ENCODE measurements at places on chromosomes 12 and 14.

DNA sequence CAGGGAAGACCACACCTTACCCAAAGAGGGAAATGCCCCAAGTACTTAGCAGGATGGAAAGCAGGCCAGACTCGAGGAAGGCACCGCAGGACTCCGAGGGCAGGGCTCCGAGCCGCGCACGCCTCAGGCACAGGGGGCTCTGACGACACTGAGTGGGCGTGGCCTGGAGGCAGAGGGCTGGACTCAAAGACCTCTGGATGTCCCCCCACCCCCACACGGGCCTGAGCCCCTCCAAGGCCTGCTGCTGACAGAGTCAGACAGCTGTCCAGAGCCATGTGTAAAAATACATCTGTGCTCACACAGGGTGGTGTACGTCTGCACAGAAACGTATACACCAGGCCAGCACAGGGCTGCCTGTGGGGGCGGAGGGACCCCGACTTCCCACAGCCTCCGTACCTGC lies 1.4 kb downstream of the AKT1 start:
- peak; percentile 53 for DNase-seq

DNA sequence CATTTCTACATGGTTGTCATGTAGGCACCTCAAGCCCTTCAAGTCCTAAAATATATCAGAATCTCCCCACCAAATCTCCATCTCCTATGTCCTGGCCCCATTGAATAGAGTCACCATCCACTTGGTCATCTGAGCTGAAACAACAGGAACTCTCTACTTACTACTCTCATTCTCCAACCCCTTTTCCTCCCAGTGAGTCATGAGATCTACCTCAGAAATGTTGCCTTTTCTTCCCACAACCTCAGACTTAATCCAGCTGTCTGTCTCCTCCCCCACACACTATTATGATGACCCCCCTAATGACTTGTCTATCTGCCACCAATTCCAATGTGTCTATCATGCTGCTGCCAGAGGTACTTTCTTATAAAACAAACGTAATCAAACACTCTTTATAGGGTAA lies 72.3 kb upstream of the TMEM263 start:
- no peak for DNase-seq

GRCh38 chr14:105207460-105207901 lies 26.4 kb upstream of the NUDT14 start:
- no peak for DNase-seq

DNA sequence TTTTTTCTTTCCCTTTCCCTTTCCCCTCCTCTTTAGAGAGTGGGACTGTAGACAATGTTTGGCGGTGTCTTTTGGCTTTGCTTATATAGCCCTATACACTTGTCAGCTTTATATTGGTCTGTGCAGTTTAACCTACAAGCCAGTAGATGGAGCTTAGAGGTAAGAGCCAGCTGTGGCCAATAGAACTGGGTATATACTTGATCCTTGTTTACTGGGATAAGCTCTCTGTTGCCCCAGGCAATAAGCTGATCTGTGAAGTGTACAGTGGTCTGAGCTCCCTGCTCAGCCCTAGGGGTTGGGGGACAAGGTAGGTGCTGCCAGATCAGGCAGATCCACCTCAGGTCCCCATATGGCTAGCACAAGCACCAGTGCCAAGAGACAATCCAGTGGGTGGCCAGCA lies 434.1 kb downstream of the NOVA1 start:
- DNase-seq, result no peak

DNA sequence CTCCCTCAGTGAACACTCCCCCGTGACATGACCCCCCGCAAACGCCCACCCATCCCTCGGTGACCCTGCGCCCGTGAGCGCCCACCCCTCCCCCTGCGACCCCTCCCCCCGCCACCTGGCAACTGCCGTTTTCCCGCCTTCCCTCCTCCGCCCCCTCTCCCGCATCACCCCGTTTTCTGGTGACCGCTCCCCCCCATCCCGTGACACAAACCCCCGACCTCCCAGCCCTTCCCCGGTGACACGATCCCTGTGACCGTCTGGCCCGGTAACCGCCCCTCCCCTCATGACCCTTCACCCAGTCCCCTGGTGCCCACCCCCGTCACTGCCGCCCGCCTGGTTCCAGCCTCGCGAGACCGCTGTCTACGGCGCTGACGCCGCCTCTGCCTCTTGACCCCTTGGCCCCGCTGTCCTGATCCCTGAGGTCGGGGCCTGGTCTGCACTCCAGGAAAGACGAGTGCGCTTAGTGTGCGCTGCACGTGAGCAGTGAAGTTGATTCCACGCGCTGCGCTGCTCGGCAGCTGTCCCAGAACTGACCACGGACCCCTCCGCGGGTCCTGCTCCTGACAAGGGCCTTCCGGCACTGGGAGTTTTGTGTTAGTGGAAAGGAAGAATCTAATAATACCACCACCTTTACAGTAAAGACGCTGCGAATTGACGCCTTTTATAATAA lies 59.4 kb downstream of the DDX51 start:
- peak; percentile 61 for DNase-seq

DNA sequence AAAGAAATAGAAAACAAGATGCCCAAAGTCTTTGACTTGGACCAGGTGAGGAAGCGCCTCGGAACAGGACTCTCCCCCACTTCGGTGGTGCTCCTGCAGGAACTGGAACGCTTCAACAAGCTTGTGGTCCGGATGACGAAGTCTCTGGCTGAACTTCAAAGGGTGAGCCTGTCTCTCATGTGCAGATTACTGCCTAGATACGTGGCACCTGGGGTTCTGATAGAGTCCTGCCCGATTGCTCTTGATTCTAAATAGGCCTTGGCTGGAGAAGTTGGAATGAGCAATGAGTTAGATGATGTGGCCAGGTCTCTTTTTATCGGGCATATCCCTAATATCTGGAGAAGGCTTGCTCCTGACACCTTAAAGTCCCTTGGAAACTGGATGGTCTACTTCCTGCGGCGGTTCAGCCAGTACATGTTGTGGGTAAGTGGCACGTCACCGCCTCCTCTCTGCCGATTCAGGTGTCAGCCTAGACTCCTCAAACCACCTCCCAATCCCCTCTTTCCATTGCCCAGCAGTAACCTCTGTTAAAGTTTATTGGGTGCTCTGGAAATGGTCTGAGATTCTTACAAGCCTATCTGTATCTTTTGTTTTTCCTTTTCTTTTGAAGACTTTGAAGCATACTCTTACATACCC lies 40.8 kb downstream of the CCDC92 start:
- DNase-seq, result peak; percentile 47

GRCh38 chr14:41313196-41313595 lies 293.5 kb upstream of the LRFN5 start:
- no peak for DNase-seq

GRCh38 chr12:123344086-123344485 lies 20.6 kb downstream of the SBNO1 start:
- no peak for DNase-seq

- DNase-seq, result no peak
These were observed 2.7 kb downstream of the CD4 start for GRCh38 chr12:6791931-6792520.

GRCh38 chr14:104819361-104819781 lies 18.5 kb downstream of the ZBTB42 start:
- no peak for DNase-seq

GRCh38 chr12:66665435-66665985 lies 13.4 kb downstream of the GRIP1 start:
- DNase-seq, result no peak

DNA sequence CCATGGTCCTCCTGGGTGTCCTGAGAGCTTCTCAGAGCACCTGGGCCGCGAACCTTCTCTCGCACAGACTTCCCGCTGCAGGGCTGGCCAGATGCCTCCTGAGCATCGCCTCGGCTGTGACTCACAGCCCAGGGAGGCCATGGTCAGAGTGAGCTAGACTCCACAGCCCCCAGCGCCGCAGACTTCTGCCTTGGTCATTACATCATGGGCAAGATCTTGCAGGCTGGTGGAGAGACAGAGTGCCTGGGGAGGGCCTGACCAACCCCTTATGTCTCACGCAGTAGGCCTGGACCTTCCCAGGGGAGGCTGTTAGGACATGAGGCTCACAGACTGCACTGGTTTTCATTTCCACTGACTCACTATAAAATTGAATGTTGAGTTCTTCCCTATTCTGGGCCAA lies 41.8 kb downstream of the SMOC1 start:
- no peak for DNase-seq

GRCh38 chr12:53530920-53531319 lies 23.6 kb upstream of the NPFF start:
- no peak for DNase-seq

DNA sequence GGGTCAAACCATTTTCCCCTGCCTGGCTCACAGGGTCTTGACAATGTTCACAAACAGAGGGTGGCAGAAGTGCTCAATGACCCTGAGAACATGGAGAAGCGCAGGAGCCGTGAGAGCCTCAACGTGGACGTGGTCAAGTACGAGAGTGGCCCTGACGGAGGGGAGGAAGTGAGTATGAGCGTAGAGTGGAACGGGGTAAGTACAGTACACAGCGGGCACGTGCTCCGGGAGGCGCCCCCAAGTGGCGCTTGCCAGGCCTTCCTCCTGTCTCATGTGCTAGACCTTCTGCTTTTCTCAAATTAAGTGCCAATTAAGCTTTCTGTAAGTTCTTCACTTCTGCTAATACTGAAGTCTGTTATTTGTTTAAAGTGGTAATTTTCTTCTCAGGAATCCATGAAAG lies 35.9 kb downstream of the XRCC3 start:
- DNase-seq, result peak; percentile 38

Measured in CD4-positive, alpha-beta T cell treated with Interleukin-12 subunit alpha and Interleukin-12 subunit beta, for 1 hour (primary cell).